ENCODE measurements at places on chromosomes 7 and 10. TPM values are rescaled to one million over a fixed set of nuclear protein-coding genes. Genes with fewer than 3 reads are reported as not detected.

The MAGI2 gene
- 13.7 TPM for total RNA-seq

The PLXNA4 gene
- total RNA-seq, result 63.1 TPM

The ADAM22 gene
- total RNA-seq, result 8.1 TPM

The ATOH7 gene
- not detected for total RNA-seq

The CYP26C1 gene
- total RNA-seq, result 0.19 TPM

The APBB1IP gene
- 24.3 TPM for total RNA-seq

The SFRP5 gene
- 0.49 TPM for total RNA-seq

The LIPK gene
- not detected for total RNA-seq

The LRIT1 gene
- not detected for total RNA-seq

The OR6B1 gene
- not detected for total RNA-seq

The TMEM196 gene
- total RNA-seq, result not detected

The FRMD4A gene
- 70.5 TPM for total RNA-seq

The TAS2R41 gene
- total RNA-seq, result not detected

The DRGX gene
- total RNA-seq, result not detected

The NEURL1 gene
- not detected for total RNA-seq
